ENCODE measurements at places on chromosomes 2 and 18. TPM values are rescaled to one million over a fixed set of nuclear protein-coding genes. Genes with fewer than 3 reads are reported as not detected.

DNA sequence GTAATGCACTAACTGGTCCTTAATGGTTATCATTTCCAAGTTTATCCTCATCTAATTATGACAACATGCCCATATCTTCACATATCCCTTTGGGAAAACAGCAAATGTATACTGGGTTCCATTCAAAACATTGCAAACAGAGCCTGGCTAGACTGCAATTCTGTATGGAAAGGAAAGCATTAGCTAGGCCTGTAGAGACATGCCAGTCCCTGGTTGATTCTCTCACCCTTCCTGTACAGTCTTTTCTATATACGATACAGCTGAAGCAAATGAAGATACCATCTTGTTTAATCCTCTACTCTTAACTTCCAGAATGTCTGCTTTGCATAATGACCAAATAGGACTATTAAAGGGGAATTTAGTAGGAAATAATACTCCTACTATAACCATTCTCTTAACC lies 294.4 kb upstream of the MC4R start:
- no peak for DNase-seq

GRCh38 chr2:19866771-19867170 lies 35.0 kb downstream of the TTC32 start:
- DNase-seq: no peak

Gene PSD4
- total RNA-seq: 3.2 TPM

Gene PRKRA
- total RNA-seq: 80.1 TPM
